Lung microvascular endothelial cell (primary cell): ENCODE measurements at places on chromosomes 6 and 20. TPM values are rescaled to one million over a fixed set of nuclear protein-coding genes. Genes with fewer than 3 reads are reported as not detected.

Gene LY6G6D
- not detected in 2 replicates for total RNA-seq

Gene BTN1A1
- not detected in 2 replicates for total RNA-seq

DNA sequence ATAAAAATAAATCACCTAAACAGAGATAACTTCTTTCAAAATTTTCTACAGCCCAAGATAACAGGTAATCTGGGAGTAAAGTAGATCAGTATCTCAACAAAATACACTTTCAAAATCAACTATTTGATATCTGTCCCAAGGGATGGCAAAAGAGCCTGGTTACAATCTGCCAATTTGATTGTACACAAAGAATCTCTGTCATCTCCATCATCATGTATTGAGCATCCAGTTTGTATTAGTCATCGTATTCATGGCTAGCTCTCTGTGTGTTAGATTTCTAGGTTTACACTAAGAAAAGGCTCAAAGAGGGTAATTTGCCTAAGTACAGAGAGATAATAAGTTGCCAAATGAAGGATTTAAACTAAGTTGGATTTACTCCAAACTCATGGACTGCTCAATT, 329.0 kb upstream of the NRSN1 start:
- DNase-seq = no peak

DNA sequence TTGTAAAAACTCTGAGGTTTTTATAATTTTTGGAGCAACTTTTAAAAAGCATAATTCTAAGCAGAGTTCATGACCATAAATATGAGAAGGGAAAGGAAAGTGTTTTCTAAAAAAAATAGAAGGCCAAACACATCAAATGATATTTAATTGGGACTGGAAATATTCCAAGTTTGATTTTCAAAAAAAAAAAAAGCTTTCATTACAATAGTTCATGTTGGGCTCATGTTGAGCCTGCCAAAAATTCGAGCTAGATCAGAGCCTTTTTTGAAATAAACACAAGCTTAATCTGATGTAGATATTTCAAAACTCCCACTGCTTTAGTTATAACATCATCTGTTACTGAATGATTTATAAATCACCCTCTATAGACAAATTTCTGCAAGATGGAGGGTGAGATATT, 163.4 kb upstream of the DEFB112 start:
- no peak for DNase-seq

Gene XKR7
- total RNA-seq = under 0.01 TPM in 1 of 2 replicates, not detected in the other

Gene ERVFRD-1
- under 0.01 TPM in 1 of 2 replicates, not detected in the other for total RNA-seq
